ENCODE measurements at places on chromosomes 2 and 18.

DNA sequence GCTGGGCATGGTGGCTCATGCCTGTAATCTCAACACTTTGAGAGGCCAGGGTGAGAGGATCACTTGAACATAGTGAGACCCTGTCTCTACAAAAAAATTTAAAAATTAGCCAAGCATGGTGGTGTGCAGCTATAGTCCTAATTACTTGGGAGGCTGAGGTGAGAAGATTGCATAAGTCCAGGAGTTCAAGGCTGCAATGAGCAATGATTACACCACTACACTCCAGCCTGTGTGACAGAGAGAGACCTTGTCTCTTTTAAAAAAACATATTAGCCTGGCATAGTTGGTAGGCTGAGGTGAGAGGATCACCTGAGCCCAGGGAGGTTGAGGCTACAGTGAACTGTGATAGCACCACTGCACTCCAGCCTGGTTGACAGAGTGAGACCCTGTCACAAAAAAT lies 13.7 kb downstream of the TRAPPC8 start:
- no peak for DNase-seq

DNA sequence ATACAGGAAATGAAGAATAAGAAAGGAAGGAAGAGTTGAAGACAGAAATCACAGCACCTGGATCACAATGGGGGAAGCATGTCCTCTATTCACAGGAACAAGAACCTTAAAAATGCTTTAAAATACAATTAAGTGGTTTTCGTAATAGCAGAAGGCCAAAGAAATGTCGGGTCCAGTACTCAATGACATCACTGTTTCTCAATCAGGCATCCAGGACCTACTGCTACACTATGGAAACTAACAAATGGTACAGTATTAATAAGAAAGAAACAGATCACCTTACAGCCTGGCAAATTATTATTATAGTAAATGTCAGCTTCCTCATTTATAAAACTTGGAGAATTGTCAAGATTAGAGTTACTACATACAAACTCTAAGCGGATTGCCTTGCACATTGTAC lies 15.8 kb downstream of the HNRNPLL start:
- no peak for DNase-seq

DNA sequence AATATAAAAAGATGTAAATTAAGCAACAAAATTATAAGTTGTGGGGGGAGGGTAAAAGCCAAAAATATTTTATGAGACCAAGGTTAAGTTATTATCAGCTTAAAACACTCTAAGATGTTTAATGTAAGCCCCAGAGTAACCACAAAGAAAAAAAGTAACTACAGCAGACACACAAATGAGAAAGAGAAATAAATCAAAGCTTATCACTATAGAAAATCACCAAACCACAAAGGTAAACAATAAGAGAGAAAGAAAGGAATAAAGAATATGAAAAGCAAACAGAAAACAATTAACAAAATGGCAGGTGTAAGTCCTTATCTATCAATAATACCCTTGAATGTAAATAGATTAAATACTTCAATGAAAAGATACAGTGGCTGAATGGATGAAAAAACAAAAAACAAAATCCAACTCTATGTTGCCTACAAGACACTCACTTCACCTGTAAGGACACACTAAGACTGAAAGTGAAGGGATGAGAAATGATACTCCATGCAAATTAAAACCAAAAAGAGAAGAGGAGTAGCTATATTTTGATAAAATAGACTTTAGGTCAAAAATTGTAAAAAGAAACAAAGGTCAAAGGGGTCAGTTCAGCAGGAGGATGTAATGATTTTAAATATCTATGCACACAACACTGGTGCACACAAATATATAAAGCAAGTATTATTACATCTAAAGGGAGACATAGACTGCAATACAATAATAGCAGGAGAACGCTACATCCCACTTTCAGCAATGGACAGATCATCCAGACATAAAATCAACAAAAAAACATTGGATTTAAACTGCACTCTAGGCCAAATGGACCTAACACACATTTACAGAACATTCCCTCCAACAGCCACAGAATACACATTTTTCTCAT lies 80.7 kb downstream of the PTPN2 start:
- DNase-seq, result no peak

DNA sequence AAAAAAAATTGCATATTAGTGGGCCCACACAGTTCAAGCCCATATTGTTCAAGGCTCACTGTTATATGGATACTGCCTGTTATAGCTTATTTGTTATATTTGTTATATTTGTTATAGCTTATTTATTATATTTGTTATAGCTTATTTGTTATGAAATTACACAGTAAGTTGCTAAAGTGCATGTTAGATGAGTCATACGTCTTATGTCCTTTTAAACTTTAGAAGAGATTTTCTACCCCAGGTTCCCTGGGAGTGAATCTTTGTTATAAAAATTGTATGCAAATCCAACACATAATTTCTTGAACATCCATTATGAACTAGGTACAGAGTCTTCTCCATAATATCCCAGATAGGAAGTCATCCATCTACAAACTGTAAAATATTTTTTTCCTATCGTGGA lies 22.1 kb downstream of the HTR2B start:
- DNase-seq, result no peak

DNA sequence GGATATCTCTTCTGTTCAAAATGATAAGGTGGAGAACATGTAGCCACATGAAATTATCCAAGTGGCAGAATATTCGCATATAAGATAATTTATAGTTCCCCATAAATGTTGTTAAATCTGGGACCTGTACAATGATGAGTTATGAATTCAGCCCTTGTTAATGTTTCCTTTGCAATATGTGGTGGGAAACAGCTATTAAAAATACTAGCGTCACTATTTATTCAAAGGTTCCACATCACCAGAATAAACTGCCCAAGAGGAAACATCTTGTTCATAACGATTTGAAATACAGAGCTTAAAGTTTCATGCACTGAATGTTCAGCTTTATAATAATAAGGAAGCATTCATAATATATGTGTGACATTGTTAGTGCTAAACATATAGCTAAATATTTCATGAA lies 223.9 kb upstream of the TCF4 start:
- no peak for DNase-seq

- DNase-seq, result no peak
Measured at GRCh38 chr2:170814533-170815230, 2.0 kb upstream of the GAD1 start.

- no peak for DNase-seq
Measured at GRCh38 chr2:168916331-168916675, 15.2 kb downstream of the G6PC2 start.
